ENCODE measurements at places on chromosomes 11 and 22.

DNA sequence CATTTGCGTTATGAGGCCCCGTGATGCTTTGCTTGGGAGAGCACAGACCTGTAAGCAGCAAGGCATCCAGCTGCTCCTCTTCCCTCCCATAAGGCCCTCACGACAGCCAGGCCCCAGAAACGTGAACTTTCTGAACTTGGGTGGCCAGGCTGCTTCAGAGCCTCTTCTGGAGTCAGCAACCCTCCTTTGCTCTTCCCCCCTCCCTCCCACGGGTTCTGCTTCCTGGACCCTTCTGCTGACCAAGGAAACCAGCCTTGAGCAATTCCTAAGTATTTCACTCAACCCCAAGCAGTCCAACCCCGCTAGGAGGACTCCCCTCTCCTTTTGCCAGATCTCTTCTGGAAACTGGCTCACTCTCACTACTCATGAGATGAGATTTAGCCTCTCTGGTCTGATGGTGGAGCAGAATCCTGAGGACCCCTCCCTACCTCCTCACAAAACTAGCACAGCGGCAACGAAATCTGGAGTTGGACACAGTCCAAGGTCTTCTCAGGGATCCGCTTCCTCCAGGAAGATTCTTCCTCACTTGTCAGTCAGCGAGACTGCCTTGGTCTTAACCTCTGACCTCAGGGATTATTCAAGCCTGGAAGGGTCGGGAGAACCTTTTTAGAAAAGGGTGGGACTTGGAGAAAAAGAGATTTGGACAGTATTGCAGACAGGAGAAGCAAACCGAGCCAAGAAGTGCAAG lies 86.2 kb downstream of the UBASH3B start:
- DNase-seq = no peak

DNA sequence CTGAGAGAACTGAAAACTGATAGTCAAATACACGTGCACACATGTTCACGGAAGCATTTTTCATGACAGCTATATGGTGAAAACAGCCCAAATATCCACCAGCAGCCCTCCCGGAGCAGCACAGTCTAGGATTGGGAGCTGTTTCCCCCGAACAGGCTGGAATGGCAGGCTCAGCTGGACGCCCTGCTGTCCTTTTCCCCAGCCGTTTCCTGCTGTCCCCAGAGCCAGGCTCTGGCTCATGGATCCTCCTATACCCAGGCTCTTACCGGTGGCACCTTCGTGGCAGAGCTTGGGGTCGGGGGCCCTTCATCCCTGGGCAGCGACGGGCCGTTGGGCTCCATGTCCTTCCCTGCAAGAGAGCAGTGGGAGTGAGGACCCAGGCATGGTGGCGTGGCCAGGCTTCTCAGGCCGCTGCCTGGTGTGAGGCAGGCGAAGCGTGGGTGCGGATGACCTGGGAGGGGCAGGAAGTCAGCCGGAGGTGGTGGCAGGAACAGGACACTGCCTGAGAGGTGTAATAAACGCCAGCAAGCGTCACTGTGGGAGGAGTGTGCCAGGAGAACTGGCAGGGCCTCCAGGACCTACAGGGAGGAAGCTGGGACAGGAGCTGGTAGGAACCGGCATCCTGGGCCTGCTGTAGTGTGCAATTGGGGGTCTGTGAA lies 38.8 kb downstream of the OSBPL5 start:
- DNase-seq = no peak

DNA sequence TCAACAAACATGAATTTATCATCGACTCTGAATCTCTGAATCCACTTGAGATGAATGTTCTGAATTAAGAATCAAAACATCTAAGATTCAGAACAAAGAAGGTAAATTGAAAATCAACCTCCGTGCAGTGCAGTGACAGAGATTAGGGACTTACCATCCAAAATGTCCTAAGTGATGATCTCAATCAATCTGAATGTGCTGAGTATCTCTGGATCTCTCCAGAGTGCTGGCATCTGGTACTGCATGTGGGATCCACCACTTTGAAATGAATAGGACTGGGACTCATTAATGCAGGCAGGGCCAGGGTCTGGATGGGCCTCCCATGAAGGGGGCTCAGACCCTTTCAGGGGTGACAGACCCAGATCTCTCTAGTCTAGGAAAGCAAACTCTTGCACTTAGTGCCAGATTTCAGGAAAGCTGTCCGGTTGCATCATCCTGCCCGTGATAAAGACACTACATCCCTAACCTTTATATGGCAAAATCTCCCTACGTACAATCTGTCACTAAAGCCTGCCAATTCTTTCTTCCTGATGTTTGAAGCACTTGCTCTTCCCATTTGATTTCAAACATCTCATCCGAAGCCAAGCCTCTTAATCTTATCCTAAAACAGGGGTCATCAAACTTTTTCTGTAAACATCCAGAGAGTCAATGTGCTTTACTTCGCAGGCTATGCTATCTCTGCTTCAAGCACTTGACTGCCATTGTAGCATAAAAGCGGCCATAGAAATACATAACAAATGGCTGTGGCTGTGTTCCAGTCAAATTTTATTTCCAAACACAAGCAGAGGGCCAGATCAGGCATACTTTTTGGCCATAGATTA lies 263.3 kb downstream of the LARGE1 start:
- DNase-seq = no peak

DNA sequence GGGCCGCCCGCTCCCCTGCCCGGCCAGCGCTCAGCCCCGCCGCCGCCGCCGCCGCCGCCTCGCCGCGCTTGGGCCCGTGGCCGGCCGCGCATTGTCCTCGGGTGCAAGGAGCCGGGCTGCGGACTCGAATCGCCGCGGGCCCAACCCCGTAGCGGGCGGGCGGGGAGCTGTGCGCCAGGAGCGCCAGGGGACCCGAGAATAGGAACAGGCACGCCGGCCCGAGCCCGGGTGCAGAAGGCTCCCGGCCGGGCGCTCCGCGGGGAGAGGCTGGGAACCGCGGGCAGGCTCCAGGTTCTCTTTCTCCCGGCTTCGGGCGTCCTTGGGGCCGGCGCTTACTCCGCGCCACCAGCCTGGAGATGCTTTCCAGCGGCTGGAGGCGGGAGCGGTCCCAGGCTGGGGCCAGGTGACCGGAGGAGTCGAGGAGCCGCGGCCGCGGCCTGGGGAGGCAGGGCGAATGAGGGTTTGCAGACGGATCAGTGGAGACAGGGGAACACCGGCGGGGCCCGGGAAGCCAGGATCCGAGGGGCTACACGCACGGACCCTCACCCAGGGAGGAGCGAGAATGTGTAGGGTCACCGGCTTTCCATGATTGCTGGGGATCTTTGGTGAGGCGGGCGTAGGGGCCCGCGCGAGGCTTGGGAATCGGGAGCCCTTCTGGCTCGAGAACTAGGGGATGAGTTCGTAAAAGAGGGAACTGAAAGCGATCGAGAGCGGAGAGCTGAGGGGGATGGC lies 726 bp downstream of the PKNOX2 start:
- DNase-seq = no peak

DNA sequence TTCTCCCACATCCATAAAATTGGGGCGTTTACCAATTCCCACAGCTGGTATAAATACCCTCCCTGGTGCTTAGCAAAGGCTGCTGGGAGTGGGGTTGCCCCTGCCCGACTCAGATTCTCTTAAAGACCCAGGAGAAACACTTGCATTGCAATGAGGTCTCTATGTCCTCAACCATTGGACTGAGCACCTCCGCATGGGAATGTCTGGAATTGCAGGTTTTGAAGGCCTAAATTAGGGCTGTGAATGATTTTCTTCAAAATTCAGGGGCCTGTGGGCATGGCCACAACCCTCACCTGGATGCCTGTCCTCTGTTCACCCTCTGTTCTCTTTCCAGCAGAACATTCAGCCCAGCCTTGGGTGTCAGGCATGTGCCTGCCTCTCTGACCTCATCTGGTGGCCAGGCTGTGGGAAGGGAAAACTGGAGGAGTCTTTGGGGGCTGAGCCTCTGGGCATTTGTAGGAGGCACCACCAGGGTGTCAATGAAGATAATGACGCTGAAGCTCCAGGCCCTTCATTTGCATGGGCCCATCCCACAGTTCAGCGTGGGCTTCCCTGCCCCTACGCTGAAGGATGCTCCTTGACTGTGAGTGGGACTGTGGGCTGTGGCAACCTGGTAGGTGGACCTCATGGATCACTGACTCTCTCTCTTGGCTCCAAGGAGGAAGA lies 52.7 kb upstream of the MYEOV start:
- no peak for DNase-seq

GRCh38 chr22:41147722-41148121 lies 55.3 kb downstream of the EP300 start:
- no peak for DNase-seq

DNA sequence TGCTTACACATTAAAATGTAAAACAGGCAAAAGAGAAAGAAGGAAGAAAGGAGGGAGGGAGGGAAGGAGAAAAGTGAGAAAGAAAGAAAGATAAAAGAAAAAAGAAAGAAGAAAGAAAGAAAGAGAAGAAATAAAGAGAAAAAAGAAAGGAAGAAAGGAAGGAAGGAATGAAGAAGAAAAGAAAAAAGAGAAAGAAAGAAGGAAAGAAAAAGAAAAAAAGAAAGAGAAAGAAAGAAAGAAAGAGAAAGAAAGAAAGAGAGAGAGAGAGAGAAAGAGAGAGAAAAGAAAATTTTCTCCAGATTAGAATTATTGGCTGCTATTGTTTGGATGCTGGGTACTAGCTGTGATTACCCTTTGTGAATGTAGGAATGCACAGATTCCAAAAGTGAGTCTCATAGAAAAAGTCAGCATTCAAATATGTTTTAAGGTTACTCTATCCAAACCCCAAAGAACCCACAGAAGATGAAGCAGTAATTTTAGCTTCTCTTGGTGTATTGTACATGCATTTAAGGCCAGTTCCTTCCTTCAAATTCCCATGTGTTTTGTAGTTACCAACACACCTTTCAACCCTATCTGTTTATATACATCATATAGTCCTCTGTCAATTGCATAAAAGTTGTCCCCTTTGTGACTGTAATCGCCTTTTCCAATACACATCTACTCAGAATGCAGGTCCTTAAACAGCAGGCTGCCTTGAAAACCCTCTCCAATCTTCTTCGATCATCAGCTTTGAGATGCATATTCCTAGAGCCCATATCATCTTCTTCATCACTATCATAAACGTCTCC lies 789 bp upstream of the FAM111A start:
- DNase-seq = no peak

- peak; percentile 24 for DNase-seq
Observed at GRCh38 chr22:37425800-37426705, 1.2 kb downstream of the ELFN2 start.

- DNase-seq = no peak
Observed at GRCh38 chr11:127616158-127616557, 615.6 kb upstream of the KIRREL3 start.

GRCh38 chr22:24703101-24703500 lies 71.4 kb downstream of the PIWIL3 start:
- no peak for DNase-seq

DNA sequence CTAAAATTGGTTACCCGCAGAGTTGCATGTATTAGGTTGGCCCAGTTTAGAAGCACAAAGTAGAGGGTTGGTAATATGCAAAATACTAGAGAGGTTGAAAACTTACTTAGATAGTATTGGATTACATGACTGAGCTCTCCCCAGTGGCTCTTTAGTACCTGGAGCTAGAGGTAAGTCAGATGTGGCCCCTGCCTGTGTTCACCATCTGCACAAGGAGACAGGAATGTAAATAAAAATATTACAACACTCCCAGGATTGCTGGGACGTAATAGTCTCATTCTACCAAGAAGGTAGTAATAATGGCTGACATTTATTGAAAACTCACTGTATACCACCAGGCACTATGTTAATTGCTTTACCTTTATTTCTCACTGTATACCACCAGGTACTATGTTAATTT lies 129.6 kb downstream of the SLC17A6 start:
- no peak for DNase-seq

DNA sequence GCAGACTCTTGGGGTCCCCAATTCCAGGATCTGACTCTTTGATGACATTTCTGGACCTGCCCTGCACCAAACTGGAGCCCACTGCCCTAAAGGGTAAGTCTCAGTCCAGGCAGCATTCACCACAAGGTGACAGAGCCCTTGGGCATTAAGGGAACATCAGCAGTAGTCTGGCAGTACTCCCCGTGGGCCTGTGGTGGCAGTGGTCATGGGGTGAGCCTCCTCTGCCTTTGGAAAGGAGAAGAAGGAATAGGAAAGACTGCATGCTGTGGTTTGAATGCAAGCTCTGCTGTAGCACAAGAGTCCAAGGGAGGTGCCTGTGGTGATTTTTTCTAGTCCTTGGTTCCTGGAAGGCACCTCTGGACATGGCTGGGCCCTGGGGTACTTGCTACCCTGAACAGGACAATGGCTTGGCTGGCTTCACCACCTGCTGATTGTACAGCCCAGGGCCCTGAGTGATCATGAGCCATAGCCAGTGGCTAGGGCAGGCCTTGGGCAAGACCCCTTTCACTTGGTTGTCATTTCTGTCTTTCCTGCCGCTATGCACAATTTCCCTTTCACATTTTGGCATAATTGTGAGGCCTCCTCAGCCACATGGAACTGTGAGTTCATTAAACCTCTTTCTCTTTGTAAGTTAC lies 160.7 kb upstream of the GRIA4 start:
- no peak for DNase-seq

DNA sequence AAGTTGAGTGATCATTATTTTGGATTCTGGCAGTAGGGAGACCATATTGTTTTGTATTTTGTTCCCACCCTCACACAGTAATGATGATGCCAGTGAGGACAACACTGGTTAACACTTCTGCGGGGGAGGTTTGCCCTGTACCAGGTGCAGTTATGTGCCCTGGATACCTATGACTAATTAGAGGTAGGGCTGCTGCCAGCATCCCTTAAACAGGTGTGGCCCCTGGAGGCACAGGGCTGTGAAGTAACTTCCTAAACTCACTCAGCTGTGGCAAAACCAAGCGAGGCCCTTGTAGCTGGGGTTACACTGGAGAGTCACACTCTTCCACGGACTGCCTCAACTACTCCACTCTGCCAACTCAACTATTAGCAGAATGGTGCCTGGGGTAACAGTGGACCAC lies 64.5 kb downstream of the MCM5 start:
- DNase-seq = no peak

GRCh38 chr11:18696638-18697225 lies 1.8 kb upstream of the TMEM86A start:
- no peak for DNase-seq

DNA sequence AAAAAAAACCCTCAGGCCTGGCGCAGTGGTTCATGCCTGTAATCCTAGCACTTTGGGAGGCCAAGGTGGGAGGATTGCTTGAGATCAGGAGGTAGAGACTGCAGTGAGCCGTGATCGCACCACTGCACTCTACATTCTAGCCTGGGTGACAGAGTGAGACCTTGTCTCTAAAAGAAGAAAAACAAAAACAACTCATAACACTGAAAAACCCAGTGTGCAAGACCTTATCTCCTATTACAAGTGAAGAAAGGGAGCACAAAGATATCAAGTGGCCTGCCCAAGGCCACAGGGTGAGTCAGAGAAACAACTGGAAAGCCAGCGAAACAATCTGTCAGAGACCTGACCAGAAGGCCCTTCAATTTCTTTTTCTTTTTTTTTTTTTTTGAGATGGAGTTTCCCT lies 2.5 kb downstream of the TXN2 start:
- no peak for DNase-seq

DNA sequence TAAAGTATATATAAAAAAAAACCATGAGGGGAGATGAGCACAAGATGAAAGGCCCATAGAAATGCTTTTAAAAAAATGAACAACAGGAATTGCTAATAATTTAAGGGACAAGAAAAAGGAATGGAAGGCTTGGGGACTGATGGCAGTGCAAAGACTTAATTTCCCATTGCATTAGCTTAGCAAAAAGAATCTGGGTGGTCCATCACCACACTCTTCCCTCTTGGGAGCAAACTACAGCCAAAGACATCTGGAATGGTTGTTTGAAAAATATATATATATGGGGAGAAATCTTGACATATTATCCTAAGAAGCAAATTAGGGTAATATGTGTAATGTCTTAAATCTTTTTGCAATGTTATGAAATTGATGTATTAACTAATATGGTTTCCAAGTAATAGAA lies 727.1 kb downstream of the METTL15 start:
- DNase-seq = no peak
